ENCODE measurements at places on chromosomes 13 and 19. TPM values are rescaled to one million over a fixed set of nuclear protein-coding genes. Genes with fewer than 3 reads are reported as not detected.

DNA sequence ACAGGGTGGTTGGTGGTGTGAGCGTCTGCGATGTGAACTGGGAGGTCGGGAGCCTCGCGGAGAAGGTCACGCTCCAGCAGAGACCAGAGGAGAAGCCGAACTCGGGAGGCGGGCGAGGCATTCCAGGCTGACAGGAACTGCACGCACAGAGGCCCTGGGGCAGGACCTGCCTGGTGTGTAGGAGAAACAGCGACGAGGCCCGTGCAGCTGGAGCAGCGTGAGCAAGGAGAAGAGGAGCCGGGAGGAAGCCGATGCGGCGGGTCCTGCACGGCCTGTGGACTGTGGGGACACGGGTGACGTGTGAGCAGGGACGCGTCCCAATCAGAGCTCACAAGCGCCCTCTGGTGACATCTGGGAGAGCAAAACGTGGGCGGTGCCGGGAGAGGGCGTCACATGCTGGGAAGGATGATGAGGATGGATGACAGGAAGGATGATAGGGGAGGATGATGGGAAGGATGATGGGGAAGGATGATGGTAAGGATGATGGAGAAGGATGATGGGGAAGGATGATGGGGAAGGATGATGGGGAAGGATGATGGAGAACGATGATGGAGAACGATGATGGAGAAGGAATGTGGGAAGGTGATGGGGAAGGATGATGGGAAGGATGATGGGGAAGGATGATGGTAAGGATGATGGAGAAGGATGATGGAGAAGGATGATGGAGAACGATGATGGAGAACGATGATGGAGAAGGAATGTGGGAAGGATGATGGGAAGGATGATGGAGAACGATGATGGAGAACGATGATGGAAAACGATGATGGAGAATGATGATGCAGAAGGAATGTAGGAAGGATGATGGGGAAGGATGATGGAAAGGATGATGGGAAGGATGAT is 16.1 kb upstream of the MADCAM1 start:
- peak; percentile 87 for DNase-seq
- no peaks in the 10 kb centered on the region for H3K36me3 ChIP-seq
- no peaks in the 10 kb centered on the region for H3K4me1 ChIP-seq
- H3K27ac ChIP-seq: no peak overlapping the region

DNA sequence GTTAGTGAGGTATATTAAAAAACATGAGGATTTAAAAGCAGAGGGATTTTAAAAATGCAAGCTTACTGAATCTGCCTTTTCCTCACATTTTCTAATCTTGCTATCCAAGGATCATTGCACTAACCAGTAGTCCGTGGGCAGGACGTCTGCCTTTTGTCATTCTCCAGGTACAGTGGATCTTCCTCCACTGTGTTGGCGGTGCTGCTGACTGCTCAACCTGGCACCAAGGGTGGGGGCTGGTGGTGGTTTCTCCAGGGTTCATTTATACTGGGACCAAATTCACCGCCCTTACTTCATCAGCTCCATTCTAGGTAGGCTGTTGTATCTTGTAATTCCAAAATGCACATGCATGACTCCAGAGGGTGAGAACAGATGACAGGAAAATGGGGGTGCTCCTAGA is 169.3 kb downstream of the STK24 start:
- H3K4me1 ChIP-seq: peaks cover 5% of the 10 kb centered on the region
- no peak overlapping the region for H3K4me3 ChIP-seq
- H3K27me3 ChIP-seq: no peaks in the 10 kb centered on the region

DNA sequence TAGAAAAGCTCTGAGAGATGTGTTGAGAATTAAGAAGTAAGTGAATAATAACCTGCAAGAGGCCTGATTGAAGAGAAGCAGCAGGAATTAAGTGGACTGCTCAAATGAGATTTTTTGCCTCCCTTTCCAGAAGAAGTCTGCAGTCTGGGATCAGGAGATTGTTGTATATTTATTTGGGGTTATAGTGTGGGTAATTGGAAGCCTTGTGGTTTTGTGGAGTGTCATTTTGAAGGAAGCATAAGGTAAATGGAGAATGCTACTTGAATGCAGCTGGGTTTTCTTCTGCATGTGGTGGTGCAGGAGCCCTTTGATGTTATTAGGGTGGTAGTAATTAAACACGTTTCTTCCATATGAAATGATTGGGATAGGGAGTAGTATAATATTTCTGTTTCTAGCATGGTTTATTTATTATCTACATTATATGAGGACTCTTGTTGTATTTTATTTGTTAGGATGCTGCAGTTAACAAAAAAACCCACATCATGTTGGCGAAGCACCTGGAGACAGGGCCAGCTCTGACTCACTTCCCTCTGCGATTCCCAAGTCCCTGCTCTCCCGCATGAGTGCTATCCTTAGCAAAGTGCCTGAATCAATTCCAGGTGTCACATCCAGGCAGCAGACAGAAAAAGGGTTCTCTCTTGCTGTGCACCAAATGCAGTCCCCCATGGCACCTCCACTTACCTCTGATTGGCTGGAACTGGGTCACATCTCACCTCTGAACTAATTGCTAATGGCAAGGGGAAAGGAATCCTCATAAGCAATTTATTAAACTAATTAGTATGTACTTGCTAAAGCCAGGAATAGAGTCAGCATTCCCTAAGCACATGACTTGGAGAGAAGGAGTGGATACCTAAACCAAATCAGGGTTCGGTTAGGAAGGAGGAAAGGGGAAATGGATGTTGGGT is 54.8 kb downstream of the DGKH start:
- H3K4me3 ChIP-seq: no peak overlapping the region
- no peaks in the 10 kb centered on the region for H3K27me3 ChIP-seq
- H3K4me1 ChIP-seq: no peaks in the 10 kb centered on the region
- DNase-seq: no peak

DNA sequence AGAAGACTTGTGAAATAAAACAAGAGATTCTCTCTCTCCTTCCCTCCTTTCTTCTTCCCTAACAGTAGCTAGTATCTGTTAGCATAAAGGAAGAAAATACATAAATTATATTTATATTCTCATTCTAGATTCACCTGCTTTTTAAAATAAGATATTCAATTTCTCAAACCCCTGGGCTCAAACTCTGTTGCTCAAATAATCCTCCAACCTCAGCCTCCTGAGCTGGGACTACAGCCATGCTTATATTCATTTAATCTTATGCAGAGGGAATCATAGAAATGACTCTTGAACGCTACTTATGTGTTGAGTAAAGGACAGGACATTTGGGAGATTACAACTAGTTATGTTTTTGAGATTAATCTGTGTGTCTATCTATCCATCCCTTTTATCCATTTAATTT is 56.2 kb downstream of the GPC5 start:
- DNase-seq: no peak
- H3K36me3 ChIP-seq: no peaks in the 10 kb centered on the region
- no peak overlapping the region for H3K4me3 ChIP-seq
- no peaks in the 10 kb centered on the region for H3K27me3 ChIP-seq
- no peaks in the 10 kb centered on the region for H3K4me1 ChIP-seq
- no peak overlapping the region for H3K27ac ChIP-seq

DNA sequence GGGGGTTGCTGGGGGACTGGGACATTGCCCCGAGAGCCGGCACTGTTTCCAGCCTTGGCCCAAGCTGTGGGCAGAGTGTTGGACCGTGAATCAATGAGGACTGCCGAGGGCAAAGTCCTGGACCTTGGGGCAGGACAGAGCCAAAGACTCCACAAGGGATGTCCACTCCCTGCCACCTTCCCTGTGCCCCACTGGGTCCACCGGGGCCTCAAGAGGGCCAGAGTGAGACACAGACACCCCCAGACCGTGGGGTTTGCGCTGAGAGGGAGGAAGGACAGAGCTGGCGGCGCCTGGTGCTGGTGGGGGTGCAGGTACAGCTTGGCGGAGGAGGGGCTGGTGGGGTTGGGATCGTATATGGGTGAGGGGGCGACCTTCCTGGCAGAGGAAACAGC is 11.8 kb downstream of the MAST3 start:
- H3K4me3 ChIP-seq: peak overlapping the region; percentile 90
- no peak overlapping the region for H3K27ac ChIP-seq
- H3K36me3 ChIP-seq: no peaks in the 10 kb centered on the region
- peaks cover 6% of the 10 kb centered on the region for H3K4me1 ChIP-seq
- DNase-seq: no peak

GRCh38 chr19:8045872-8046568 is 6.5 kb upstream of the CCL25 start:
- H3K36me3 ChIP-seq: no peaks in the 10 kb centered on the region
- no peak overlapping the region for H3K27ac ChIP-seq
- H3K27me3 ChIP-seq: peaks cover 5% of the 10 kb centered on the region
- DNase-seq: no peak

DNA sequence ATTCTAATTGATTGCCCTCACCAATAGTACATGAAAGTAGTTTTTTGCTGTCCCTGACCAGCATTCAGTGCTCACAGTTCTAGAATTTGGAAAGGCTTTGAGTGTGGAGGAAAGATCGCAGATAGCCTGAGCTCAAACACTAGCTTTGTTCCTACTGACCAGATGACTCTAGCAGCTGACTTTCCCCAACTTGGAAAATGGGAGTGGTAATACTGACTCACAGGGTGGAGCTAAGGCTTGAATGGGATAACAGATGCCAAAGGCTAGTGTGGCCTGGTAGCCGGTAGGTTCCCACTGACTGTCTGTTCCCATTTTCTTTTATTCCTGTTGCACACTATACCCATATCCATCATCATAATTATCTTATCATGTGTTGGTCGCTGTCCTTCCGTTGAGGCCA is 3.7 kb downstream of the ZSCAN22 start:
- H3K27me3 ChIP-seq: no peaks in the 10 kb centered on the region
- peaks cover 10% of the 10 kb centered on the region for H3K4me1 ChIP-seq
- H3K36me3 ChIP-seq: no peaks in the 10 kb centered on the region
- DNase-seq: peak; percentile 30
- H3K4me3 ChIP-seq: no peak overlapping the region
- H3K27ac ChIP-seq: no peak overlapping the region

GRCh38 chr13:85694992-85695391 is 104.2 kb downstream of the SLITRK6 start:
- no peak overlapping the region for H3K4me3 ChIP-seq
- H3K27ac ChIP-seq: no peak overlapping the region
- H3K27me3 ChIP-seq: no peaks in the 10 kb centered on the region
- peaks cover 5% of the 10 kb centered on the region for H3K36me3 ChIP-seq
- no peaks in the 10 kb centered on the region for H3K4me1 ChIP-seq

- H3K36me3 ChIP-seq: no peaks in the 10 kb centered on the region
- no peaks in the 10 kb centered on the region for H3K4me1 ChIP-seq
- H3K27ac ChIP-seq: no peak overlapping the region
- no peaks in the 10 kb centered on the region for H3K27me3 ChIP-seq
- H3K4me3 ChIP-seq: no peak overlapping the region
- no peak for DNase-seq
Measured at GRCh38 chr13:48654511-48654910, 782 bp downstream of the CYSLTR2 start.

- H3K27me3 ChIP-seq: peaks cover 28% of the 10 kb centered on the region
- H3K36me3 ChIP-seq: peaks cover 6% of the 10 kb centered on the region
- DNase-seq: peak; percentile 52
- no peak overlapping the region for H3K27ac ChIP-seq
Measured at GRCh38 chr19:35757231-35757748, 461 bp upstream of the HSPB6 start.

GRCh38 chr19:40177286-40178070 is 13.7 kb upstream of the MAP3K10 start:
- no peaks in the 10 kb centered on the region for H3K27me3 ChIP-seq
- H3K27ac ChIP-seq: no peak overlapping the region
- no peak for DNase-seq
- no peaks in the 10 kb centered on the region for H3K36me3 ChIP-seq

DNA sequence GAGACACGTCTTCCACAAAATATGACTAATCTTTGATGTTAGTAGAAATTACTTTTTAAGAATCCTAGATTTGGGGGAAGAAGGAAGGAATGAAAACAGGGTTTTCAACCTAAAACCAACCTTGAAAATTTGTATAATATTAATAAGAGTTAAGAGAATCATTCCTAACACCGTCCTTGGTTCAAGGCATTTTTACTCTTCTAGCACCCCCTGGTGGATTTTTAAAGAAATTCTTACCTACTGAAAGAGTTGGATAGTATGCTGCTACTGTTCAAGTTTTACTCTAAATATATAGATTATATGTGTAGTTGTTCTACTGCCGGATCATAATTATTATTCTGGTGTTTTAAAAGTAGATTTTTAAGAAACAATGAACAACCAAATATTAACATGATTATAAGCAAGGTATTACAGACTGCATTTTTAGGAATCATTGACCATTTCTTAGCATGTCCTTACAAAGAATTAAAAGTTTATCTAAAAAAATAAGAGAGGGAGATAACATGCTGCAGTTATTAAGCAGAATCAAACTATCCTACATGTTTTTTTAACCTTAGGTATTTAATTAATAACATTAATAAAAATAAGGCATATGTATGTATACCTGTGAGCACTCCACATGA is 7.4 kb upstream of the SLITRK6 start:
- H3K27me3 ChIP-seq: no peaks in the 10 kb centered on the region
- H3K4me1 ChIP-seq: no peaks in the 10 kb centered on the region
- DNase-seq: peak; percentile 82
- no peak overlapping the region for H3K27ac ChIP-seq
- H3K4me3 ChIP-seq: no peak overlapping the region

GRCh38 chr13:33235078-33235477 is 50.5 kb downstream of the STARD13 start:
- H3K36me3 ChIP-seq: no peaks in the 10 kb centered on the region
- no peaks in the 10 kb centered on the region for H3K27me3 ChIP-seq
- H3K4me3 ChIP-seq: no peak overlapping the region
- no peak for DNase-seq

DNA sequence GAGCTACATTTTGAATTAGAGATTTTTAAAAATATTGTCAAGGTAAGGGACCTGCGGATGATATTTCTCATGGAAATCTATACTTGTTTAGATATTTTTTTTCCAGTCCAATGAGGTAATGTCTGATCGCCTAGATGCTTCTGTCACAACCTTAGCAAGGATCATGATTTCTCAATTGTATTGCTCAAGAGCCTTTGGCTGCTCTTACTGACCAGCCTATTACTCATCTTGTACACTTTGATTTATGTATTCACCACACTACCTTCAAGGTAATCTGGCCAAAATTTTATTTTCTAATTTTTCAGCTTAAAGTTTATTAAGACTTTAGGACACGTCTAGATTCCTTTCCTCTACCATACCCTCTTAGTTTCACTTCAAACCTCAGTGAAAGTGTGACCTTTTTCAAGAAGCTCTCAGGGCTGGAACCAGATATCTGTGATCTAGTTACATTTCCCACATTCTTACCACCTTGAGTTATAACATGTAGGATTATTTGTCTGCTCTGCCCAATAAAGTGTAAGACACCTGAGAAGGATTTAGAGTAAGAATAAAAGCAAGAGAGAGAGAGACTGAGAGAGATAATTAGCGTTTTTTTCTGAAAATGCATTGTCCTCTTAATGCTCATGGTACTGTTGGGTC is 197.1 kb downstream of the ITGBL1 start:
- H3K27me3 ChIP-seq: no peaks in the 10 kb centered on the region
- H3K4me3 ChIP-seq: no peak overlapping the region
- no peaks in the 10 kb centered on the region for H3K36me3 ChIP-seq
- H3K4me1 ChIP-seq: no peaks in the 10 kb centered on the region
- DNase-seq: no peak

NEK5 gene
- 0.73 TPM for total RNA-seq

CRLF1 gene
- 18.1 TPM for total RNA-seq

LILRA5 gene
- total RNA-seq: not detected

ZFP36 gene
- total RNA-seq: 10.6 TPM

NCR1 gene
- 0.78 TPM for total RNA-seq

ZNF177 gene
- total RNA-seq: 5.0 TPM

ZNF574 gene
- total RNA-seq: 61.2 TPM
